Left ventricle myocardium inferior (tissue), 1 donor: ENCODE measurements at places on chromosomes 5 and 9. TPM values are rescaled to one million over a fixed set of nuclear protein-coding genes. Genes with fewer than 3 reads are reported as not detected.

DNA sequence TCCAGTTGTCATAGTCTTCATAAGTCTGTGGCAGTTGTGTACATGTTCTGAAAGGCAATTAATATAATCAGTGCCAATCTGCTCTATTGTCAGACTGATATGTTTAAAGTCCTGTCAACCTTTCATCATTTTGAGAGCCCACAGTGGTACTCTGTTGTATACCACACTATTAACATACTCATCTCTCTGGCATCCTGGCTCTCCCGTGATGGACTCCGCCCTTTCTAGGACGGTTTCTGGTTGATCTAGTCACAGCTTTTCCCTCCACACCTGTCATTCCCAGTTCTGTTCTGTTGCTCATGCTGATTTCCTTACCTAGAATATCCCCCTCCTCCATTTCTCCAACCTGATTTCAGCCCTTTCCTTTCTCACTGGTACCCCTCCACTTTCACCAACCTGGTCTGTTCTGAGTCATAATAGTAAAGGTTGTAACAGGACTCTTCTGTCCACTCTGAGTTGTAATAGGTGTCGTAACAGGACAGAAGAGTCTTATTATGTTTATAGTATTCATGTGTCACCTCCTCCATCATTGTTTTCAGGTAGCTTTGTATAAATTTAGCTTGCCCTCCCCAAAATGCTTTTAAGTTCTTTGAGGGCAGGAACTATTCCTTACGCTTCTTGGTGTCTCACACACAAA is 4.1 kb downstream of the PTCD2 start:
- no peak for DNase-seq

- no peak for DNase-seq
Measured at GRCh38 chr5:34047774-34048572, 5.0 kb upstream of the C1QTNF3 start.

DNA sequence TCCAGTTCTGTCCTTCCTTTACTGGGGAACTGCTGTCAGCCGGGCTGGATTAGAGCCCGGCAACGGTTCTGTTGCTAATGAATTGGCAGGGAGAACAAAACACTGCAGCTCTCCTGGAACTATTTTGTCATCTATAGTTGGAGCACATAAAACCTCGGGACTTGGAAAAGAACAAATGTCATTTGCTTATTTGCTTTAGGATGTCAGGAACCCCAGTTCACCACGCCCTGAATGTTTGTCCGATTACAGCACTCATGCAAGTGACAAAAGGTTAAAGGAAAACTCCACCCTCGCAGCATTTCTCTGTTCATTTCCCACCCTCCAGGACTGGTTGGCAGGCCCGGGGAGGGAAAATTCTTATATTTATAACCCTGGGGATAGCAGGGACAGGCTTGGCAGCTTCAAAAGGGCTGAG is 66.4 kb upstream of the PLPP1 start:
- peak; percentile 80 for DNase-seq

The FRRS1L gene
- total RNA-seq = 2.5 TPM

DNA sequence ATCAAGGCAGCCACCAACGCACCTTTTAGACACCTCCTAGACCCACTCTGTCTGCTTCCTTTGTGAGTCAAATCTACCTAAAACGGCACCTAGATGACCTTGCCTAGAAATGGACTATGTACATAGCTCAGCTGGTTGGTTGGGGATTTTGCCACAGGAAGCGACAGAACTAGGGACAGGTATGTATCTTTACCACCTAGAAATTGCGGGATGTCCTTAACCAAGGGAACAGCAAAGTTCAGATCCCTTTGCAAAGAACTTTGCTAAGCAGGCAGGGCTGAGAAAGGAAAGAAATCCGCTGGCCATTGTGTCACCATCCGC is 2.0 kb upstream of the ENC1 start:
- DNase-seq = no peak

- no peak for DNase-seq
Measured at GRCh38 chr5:55620009-55620765, 85.4 kb upstream of the PLPP1 start.

The CTNND2 gene
- 18.4 TPM for total RNA-seq

DNA sequence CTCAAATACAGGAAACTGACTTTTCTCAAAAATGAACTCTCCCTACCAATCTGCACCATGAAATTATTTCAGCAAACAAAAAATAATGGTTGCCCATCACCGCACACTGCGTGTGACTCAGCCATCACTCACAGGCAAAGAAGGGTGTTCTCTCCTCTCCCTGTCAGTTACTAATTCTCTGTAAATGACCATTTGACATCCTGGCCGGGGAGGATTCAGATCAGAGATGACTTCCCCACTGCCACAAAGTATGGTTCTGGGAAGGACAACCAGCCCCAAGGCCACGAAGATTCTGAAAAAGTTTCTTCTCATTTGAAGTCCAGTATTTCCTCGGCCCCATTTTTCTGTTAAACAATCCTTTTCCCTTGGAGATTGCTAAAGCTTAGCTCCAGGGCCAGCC is 199.4 kb downstream of the AUH start:
- no peak for DNase-seq

DNA sequence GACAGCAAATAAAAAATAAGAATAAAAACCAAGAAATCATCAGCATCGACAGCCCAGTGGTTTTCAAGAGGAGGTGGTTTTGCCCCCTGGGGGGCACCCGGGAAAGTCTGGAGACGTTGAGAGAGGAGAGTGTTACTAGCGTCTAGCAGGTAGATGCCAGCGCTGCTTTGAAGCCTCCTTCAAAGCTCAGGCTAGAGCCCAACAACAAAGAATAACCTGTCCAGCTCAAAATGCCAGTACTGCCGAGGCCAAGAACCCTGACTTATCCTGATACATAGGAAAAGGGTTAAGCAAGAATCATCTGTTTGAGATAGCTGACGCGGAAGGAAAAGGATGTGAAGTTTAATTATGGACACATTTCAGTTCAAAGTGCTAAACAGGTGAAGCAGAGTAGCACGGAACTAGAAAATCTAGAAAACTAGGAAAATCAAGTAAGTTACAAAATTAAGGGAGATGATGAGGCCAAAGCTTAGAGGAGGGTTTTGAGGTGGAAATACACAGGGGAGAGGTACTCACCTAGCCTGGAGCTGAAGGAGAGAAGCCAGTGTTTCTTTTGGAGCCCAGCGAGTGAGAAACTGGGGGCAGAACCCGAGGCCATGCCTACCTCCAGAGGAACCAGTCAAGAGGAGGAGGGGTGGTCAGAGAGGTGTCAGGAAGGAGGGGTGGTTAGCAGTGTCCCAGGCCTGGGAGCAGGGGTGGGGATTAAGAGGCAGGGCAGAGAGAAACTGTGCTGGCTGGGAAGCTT is 121.0 kb upstream of the RETREG1 start:
- no peak for DNase-seq

The PCDHA9 gene
- total RNA-seq = not detected

DNA sequence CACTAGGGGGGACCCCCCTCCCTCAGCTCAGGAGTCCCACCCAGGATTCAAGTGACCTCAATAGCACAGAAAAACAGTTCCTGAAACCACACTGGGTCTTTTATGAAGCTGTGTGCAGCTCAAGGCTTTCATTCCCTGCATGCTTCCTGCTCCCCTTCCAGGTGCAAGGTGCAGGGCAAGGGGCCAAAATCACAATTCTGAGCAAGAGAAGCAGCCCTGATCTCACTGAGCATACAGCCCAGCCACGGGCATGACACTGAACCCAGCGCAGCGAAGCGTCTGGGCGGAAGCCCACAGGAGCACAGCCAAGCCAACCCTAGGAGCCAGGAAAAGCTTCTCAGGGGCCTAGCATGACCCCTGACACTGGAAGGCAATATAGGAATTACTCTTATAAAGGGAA is 62.9 kb downstream of the IRX2 start:
- no peak for DNase-seq

DNA sequence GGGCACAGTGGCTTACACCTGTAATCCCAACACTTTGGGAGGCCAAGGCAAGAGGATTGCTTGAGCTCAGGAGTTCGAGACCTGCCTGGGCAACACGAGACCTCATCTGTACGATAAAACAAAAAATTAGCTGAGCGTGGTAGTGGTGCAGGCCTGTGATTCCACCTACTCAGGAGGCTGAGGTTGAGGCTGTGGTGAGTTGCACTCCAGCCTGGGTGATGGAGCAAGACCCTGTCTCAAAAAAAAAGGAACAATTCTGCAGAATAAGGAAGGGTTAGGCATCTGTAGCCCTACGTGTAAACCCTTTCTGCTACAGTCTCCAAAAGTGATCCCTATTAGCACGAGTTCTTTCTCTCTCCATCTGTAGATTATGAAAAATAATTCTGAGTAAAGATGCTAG is 19.9 kb downstream of the CDC26 start:
- no peak for DNase-seq

- no peak for DNase-seq
Measured at GRCh38 chr5:93746406-93747056, 5.1 kb upstream of the POU5F2 start.

The DBH gene
- not detected for total RNA-seq

- DNase-seq = no peak
Measured at GRCh38 chr9:20048985-20049384, 260.1 kb upstream of the SLC24A2 start.

GRCh38 chr9:130054820-130055219 is 1.1 kb downstream of the GPR107 start:
- no peak for DNase-seq

GRCh38 chr9:75429531-75430475 is 341.5 kb downstream of the OSTF1 start:
- no peak for DNase-seq

GRCh38 chr5:179904463-179905160 is 3.1 kb downstream of the TBC1D9B start:
- no peak for DNase-seq

DNA sequence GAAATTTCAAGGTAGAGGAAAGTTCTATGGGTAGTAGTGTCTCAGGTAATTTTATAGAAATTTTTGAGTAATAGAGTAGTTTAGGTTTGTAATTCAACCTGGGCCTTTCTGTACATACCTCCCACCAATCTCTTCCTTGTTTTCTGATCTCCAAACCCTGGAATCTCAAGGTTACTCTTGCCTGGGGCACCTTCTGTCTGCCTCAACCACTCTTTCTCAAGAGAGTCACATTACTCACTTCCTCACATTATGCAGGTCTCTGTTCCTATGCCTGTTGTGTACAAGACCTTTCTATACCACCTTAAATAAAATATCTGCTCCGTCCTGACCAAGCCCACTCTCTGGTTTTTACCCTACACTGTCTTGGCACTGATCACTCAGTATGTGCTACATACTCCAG is 412.6 kb upstream of the CTNND2 start:
- DNase-seq = no peak

GRCh38 chr5:177433658-177434217 is 7.3 kb downstream of the GRK6 start:
- DNase-seq = no peak

DNA sequence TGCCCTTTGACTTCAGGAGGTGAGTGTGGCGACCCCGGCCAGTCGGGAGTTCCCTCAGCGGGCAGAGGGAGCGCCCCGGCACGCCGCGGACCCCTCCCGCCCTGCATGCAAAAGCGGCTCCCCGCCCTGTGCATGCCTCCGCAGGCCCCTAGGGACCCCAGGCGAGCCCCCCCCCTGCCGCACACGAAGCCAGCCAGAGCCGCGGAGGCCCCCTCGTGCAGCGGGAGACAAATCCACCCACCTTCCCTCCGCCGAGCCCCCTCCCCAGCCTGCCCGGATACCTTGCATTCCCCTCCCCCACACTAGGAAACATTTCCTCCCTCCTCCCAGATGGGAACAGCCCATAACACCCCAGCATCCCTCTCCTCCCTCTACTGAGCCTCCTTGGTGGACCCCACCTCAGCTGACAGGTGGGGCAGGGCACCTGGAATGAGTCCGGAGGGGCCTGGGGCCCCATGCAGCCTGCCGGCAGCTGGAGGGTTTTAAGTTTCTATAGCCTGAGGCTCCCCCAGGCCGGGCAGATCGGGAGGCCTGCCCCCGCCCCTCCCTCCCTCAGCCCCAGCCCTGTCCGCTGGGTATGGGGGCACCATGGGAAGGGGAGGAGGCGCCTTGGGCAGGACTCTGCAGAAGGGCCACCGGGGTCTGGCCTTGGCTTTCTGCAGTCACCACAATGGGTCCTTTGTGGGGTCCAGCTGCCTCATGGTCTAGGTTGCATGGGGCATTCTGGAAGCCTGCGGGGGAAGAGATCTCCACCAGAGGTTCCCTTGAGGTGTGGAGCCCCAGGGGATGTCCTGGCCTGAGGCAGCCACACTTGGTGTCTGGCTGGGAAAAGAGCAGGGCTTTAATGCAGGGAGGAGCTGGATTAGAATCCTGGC is 601 bp downstream of the ERGIC1 start:
- no peak for DNase-seq

The PCDHAC1 gene
- not detected for total RNA-seq

DNA sequence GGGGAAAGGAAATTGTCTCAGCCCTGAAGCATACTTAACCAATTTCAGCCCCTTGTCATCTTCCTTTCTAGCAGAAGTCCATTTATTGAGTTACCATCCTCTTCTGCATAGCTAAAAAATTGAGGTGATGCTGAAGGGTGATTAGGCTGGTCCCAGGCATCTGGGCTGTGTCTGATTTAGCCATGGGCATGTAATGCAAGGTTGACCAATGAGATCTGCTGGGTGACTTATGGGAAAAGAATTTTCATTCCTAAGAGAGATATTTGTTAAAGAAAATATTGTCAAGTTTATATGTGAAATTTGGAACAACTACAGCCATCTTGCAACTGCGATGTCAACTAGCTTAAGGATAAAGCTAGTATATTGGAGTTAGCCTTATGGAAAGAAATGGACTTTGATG is 5.1 kb downstream of the ITGA2 start:
- no peak for DNase-seq

- no peak for DNase-seq
Measured at GRCh38 chr5:22669345-22669744, 183.8 kb downstream of the CDH12 start.

- DNase-seq = no peak
Measured at GRCh38 chr5:136891175-136891972, 526.0 kb upstream of the TRPC7 start.

The MSX2 gene
- 2.3 TPM for total RNA-seq

The TPPP gene
- 21.6 TPM for total RNA-seq

The KIF20A gene
- 0.77 TPM for total RNA-seq

DNA sequence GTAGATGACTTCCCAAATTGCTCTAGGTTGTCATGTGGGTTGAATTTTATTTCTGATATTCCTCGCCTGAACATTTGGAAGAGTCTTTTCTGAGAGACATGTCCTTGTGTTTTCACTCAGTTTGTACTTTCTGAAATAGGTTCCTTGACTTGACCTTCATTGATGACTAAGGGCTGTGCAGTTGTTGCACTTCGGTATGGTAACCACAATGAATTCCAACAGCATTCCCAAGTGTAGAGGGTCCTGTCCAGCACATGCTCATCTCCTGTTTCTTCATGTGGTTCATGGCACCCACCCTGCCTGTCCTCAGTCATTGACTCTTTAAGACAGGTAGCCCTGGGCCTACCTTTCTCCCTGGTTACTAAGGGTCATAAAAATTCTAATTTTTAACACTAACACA is 527.8 kb downstream of the MTRR start:
- no peak for DNase-seq

- no peak for DNase-seq
Measured at GRCh38 chr5:110718311-110718710, 8.2 kb downstream of the TMEM232 start.

DNA sequence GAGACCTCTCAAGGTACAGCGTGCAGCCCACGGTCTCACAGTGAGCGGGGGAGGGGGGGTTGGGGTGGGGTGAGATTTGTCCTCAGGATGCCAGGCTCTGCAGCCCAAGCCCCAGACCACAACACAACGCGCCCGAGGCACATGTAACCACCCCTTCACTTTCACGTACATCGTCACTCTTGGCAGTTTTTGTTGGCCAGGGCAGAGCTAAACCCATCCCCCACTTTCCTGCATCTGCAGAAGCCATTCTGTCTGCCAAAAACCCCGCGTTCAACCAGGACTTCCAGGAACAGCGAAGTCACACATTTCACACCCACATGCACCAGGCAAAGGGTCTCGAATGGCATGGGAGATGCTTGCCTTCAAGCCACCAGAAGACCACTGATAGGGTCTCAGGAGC is 9.4 kb upstream of the SMIM23 start:
- no peak for DNase-seq
